ENCODE measurements at places on chromosomes 11 and 22.

DNA sequence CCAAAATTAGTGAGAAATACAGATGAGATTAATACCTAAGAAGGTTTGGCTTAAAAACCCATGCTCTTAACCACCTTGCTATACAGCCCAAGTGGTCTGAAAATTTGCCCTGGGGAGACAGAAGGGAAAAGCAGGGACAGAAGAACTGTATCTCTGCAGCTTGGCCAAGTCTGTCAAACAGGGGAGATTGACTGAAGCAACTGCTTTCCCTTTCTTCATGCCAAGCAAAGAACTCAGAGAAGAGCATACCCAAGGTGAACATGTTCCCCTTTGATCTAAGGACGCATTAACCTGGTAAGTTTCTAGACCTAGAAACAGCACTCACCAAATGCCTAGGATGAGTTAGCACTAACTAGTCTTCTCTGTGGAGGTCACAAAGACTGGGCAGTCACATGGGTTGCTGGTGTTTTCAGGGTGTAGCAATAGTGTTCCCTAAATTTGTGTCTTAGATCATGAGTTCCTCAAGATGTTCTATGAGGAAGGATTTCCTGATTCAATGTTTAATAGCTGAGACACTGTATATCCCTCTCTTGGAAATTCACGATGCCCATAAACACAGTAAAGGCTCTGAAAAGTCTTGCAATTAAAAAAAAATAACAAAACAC is 75.6 kb upstream of the GRAMD1B start:
- DNase-seq, result no peak

GRCh38 chr11:66242095-66242765 is 26.2 kb upstream of the RAB1B start:
- no peak for DNase-seq

GRCh38 chr11:120675171-120675570 is 163.6 kb downstream of the GRIK4 start:
- DNase-seq, result no peak

DNA sequence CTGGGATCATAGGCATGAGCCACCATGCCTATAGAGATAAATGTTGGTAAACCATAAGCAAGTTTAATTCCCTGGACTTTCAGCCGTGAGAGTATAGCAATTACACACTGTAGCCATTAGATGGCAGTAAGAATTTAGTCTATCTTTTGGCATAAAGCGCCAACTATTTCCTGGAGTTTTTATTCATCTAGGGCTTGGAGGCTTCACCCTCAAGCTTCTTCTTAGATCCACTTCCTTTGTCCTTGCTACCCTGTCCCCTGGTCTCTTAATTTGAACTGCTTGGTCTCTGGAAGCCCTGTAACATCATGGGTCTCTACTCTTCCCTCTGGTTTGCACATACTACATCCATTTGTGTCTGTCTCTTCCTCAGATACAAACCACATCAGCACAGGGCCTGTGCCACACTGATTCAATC is 38.2 kb downstream of the OR10A6 start:
- DNase-seq, result no peak

DNA sequence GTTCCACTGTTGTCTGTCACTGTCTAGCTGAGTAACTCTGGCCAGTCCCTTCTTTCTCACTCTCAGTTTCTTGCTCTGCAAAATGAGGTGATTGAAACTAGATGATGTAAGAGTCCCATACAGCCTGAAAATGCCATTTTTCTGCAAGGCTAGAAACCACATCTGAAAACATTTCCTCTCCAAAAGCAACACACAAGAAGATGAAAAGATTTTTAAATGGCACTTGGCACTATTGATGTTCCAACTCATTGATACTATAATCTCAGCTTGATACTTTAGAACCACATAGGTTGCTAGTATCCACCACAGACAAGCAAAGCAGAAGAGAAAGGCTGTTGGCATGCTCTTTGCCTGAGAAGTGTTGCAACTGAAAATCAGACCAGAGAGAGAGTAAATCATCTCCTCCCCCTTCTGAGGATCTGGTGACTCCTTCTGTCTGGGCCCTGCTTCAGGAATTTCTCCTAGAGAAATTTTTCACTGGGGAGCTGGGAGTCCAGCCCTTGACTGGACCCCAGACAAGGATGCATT is 1217.9 kb downstream of the LRRC4C start:
- no peak for DNase-seq

- DNase-seq, result no peak
These were observed 1115.1 kb upstream of the CNTN5 start for GRCh38 chr11:97905671-97906070.

GRCh38 chr22:43921370-43921769 is 2.2 kb upstream of the PNPLA3 start:
- no peak for DNase-seq

DNA sequence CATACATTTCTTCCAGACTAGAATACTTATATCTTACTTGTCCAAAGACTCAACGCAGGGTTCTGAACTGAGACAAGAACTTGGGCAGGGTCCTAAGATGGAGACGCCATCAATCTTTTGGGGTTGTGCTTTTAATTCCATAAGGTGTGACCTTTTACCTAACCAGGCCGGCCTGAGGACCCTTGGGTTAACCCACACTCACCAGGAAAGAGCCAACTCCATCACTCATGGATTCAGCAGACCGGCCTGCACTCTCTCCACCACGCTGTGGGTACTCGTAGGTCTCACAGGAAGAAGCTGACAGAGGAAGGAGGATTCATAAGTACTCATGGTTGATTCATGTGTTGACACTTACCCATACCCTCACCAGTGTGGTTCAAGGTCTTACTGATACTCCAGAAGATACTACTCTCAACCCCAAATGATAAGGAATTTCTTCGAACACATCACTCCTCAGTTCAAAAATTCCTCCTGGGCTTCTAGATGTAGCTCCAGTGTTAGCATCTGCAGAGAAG is 36.2 kb downstream of the USP35 start:
- no peak for DNase-seq

- no peak for DNase-seq
These were observed 102.1 kb downstream of the ARHGAP32 start for GRCh38 chr11:129090056-129090455.

All from left forelimb (tissue), 1 donor.